Stimulated activated CD4-positive, alpha-beta T cell treated with anti-CD3 and anti-CD28 coated beads, Interleukin-1b, Interleukin-23, amount 100 ng/mL, for 48 hours (primary cell): ENCODE measurements at places on chromosomes 6 and 20.

DNA sequence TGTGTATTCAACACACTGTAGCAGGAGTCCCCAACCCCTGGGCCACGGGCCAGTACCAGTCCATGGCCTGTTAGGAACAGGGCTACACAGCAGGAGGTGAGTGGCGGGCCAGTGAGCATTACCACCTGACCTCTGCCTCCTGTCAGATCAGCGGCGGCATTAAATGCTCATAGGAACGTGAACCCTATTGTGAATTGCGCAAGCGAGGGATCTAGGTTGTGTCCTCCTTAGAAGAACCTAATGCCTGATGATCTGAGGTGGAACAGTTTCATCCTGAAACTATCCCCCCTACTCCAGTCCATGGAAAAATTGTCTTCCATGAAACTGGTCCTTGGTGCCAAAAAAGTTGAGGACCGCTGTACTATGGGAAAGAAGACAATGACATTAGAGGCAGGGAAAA lies 386.9 kb downstream of the PREX1 start:
- DNase-seq = no peak

DNA sequence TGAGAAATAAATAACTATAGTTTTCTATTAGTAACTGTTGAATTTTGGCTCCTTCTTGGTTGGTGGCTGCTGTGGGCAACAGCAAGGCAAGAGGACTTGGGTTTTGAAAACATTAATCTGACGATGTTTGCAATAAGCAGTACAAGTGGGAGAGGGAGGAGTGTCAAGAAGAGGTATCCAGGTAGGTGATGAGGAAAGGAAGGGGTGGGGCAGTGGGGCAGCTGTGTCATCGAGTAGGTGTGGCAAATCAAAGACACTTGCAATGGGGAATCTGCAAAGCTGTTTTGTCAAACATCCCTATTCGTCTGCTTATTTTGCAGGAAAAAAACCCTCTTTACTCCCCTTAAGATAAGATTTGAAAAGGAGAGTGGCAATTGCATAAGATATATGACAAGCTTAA lies 171.9 kb upstream of the MAP3K7 start:
- no peak for DNase-seq

GRCh38 chr6:158607411-158608170 lies 37.0 kb downstream of the DYNLT1 start:
- no peak for DNase-seq

DNA sequence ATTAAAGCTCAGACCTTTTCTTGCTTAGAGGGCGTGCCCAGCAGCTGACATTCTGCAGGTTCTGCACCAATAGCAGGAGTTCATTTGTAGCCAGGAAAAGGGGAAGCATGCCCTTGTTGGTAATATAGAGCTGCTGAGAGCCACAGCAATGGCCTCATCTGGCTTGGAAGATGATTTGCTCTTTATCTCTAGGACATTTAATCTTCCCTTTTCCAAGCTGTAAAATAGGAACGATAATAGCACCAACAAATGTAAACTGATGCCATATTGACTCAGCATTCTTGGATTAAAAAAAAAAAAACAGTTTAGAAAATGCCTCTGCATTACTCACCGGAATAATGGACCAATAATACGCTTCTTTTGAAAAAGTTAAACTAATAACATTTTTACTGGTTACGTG lies 93.4 kb upstream of the SLC2A12 start:
- DNase-seq = no peak

DNA sequence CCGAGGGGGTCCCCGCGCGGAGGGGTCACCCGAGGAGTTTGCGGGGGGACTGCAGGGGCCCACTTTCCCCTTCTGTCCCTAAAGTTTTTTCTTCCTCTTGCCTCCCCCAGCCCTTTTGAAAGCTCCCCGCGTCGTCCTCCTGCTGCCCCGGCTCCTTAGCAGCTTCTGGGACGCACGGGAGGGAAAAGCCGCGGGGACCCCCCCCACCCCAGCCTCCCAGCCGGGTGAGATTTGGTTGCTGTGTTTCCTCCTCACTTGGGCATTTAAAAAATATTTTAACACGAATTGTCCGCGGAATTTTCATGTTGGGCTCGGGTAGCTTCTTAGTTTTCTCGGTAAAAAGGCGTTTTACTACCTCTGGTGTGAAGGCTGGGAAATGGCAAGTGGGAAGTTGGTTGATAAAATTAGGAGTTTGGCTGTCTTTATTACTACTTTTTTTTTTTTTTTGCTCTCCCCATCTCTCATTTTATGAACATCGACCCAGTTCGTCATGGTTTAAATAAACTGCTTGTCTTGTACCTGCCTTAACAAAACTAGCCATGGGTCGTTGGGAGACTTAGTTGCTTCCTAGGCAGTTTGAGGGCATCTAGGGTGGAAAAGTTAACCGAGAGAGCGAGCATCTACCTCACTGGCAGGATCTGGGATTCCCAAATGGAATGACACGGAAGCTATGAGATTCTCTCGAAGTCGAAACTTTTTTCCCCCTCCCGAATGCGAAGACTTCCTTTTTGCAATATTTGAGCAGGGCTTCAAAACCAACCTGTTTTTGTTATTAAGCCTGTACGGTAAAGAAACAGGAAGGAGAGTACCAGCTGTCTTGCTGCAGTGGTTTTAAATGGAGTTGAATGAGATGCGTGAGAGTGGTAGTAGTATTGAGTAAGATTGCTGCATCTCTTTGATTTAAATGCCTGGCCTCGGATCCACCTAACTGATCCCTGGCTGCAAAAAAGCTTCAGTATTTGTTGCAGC lies 868 bp downstream of the NCOA3 start:
- peak; percentile 19 for DNase-seq

- DNase-seq = no peak
These were observed 4.6 kb downstream of the FILIP1 start for GRCh38 chr6:75489025-75489424.

- DNase-seq = no peak
These were observed 320.5 kb downstream of the DHX35 start for GRCh38 chr20:39282619-39283092.

DNA sequence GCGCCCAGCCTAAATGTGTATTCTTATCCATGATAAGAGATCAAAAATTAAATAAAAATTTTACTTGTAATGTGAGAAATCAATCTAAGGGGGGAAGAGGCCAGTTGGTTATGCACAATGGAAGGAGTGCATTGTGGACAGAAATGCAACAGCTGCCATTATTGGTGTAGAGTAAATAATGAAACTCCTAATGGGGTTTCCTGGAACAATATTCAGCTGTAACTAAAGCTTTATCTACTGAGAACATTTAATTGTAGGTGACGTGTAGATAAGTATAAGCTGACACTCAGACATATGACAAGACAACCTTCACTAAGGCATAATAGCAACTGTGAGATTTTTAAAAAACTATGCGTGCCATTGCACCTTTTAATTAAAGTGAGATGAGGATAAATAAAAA lies 71.4 kb downstream of the CEP57L1 start:
- no peak for DNase-seq

GRCh38 chr20:56800088-56800487 lies 171.0 kb downstream of the TFAP2C start:
- DNase-seq = no peak

DNA sequence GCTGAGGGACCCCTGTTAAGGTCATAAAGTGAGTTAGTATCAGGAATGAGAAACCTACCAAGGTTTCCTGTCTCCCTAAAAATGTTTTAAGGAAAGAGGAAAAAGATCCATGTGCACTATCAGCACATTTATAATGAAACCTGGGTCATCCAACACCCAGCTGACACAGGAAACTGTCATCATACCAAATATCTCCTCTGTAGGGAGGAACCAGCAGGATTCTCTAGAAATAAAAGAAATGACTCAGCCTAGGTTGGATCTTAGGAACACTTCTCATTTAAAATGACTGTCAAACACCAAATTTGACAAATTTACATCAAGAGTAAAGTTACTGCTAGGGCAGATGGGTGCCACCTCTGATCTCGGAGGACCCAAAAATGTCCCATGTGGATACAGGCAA lies 21.7 kb downstream of the GFOD1 start:
- DNase-seq = no peak

DNA sequence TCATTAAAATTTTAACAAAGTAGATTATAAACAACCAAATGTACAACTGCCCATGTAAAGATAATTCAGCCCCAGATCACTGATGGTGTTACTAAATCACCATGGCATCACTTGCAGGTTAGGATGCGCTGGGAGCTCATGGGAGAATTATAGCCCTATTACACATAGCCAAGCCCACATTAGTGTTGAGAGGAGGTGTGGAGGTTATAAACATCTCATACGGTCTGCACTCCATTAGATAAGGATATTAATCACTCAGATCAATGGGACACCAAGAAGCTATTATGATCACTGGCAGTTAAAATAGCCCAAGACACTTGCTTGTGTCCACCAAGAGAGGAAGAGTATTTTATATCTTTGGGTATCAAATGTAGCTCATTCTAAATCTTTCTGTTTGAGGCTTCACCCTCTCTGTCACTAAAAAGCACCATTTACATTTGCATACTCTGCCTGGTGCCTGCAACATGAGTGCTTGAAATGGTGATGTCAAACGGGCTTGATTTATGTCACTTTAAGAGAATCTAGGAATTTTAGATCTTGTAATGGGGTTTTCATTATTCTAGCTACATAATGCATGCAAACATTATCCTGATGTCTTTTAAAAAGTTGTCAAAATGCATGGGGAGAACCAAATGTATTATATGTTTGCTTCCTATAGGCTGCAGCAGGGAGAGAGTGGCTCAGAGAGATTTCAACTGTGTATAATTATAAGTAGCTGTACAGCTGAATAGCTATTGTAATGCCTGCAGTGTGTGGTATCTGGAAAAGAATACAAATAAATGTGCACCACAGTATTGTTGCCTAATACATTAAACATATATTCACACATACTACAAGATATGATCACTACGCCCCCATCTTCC lies 654.1 kb upstream of the MARCKS start:
- no peak for DNase-seq

GRCh38 chr6:34067814-34068213 lies 78.1 kb downstream of the GRM4 start:
- DNase-seq = no peak

GRCh38 chr6:144090384-144090783 lies 5.0 kb downstream of the SF3B5 start:
- DNase-seq = no peak

GRCh38 chr20:46683011-46683667 lies 6.1 kb downstream of the TP53RK start:
- no peak for DNase-seq

GRCh38 chr20:63014710-63015109 lies 7.9 kb upstream of the BHLHE23 start:
- no peak for DNase-seq

GRCh38 chr6:163731215-163732013 lies 316.9 kb downstream of the QKI start:
- no peak for DNase-seq

DNA sequence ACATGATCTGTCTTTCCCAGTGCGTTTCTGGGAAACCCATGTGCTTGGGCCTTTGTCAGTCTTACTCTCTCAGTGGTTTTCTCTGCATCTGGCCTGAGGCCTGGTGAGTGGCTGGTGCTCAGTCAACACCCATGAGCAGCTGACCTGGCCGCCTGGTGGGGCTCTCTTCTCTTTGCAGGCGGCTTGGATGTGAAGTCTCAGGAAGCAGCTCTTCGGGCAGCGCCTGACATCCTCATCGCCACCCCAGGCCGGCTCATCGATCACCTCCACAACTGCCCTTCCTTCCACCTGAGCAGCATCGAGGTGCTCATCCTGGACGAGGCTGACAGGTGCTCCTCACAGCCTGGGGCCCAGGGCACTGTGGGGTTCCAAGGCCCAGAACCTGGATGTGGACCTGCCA lies 10.8 kb downstream of the DDX27 start:
- DNase-seq = no peak

- no peak for DNase-seq
These were observed 7.1 kb upstream of the TMEM181 start for GRCh38 chr6:158552796-158553138.

DNA sequence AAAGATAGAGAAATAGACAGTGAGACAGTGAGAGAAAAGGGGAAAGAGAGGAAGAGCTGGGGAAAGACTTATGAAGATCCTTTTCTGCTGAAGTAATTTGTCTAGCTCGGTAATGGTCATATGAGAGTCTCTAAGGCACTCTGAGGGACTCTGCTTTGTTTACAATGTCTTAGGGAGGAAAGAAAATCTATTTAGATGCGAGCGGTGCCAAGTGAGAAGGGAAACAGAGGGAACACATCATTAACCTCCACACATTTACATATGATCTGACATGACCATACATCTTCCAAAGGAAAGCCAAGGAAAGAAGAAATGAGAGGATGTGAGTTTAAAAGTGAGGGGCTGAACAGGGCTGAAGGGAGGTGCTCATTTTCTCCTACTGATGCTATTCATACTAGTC lies 862.3 kb upstream of the CITED2 start:
- no peak for DNase-seq

GRCh38 chr20:46735436-46735835 lies 26.0 kb downstream of the SLC2A10 start:
- DNase-seq = no peak

DNA sequence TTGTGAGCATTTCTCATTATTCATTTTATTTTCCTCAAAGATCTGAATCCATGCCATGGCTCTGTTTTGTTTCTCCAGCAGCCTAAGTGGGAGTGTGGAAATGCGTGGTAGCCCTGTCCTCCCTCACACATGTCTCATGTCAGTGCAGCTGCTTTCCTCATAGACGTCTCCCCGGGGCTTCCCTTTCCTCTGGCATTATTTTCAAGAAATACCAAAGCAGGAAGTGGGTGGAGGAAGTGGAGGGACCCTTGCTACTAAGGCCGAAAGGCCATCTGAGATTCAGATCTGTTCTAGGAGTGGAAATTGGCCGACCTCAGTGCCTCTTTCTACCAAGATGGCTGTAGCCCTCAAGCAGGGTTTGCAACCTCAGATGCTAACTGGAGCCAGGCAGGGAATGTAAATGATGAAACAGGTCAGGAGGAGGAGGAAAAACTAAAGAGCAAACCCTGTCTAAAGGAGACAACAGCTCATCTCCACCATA lies 420.9 kb upstream of the PLCB4 start:
- DNase-seq = no peak

DNA sequence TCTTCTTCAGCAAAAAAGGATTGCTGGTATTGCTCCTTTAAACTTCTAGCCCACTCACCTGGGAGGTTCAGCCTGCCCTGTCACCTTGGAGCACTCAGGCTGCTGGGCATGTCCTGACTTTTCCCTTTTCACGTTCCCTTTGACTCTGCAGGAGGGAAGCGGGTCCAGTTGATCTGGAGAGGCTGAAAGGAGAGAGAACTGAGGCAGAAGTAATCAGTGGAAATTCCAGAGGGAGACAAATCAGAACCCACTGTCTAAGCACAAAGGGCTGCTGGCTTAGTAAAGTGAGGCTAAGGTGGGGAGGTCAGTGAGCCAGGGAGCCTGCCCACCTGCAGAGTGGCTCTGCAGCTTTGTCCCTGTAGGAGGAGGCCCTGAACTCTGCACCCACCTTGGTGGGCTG lies 9.7 kb upstream of the SYNDIG1 start:
- DNase-seq = no peak

DNA sequence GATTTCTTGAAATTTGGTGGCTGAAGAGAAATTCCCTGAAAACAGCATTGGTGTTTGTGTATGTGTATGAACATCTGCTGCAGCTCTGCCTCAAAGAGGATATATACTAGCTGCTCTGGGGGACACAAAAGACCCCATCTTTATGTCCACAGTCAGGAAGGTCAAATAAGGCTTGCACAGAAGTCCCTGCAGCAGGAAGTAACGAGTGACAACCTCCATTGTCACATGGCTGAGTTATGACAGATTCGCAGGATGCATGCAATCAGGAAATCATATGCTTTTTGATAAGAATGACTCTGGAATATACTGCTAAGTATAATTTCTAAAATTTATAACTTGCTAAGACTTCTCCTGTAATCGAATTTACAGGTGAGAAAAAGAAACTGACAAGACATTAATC lies 225.9 kb upstream of the CST7 start:
- no peak for DNase-seq
